Neural progenitor cell (in vitro differentiated cells): ENCODE measurements at places on chromosomes 5 and 9. TPM values are rescaled to one million over a fixed set of nuclear protein-coding genes. Genes with fewer than 3 reads are reported as not detected.

NAA35 gene
- 33.2 and 60.7 TPM in 2 replicates for total RNA-seq

SPINK4 gene
- total RNA-seq: not detected in 2 replicates

- H3K27me3 ChIP-seq: no peaks in the 10 kb centered on the region
- no peaks in the 10 kb centered on the region for H3K36me3 ChIP-seq
- no peak overlapping the region for H3K4me3 ChIP-seq
- no peak overlapping the region for H3K27ac ChIP-seq
- no peaks in the 10 kb centered on the region for H3K4me1 ChIP-seq
Measured at GRCh38 chr9:83284746-83285145, 221.8 kb upstream of the RASEF start.

- H3K36me3 ChIP-seq: no peaks in the 10 kb centered on the region
- no peak overlapping the region for H3K27ac ChIP-seq
- DNase-seq: no peak
- no peak overlapping the region for H3K4me3 ChIP-seq
Measured at GRCh38 chr5:134132372-134133187, 18.1 kb downstream of the TCF7 start.

GRCh38 chr9:9790216-9790872 is 822.5 kb downstream of the PTPRD start:
- H3K27ac ChIP-seq: no peak overlapping the region
- no peaks in the 10 kb centered on the region for H3K36me3 ChIP-seq
- DNase-seq: peak; percentile 69
- H3K4me3 ChIP-seq: no peak overlapping the region
- no peaks in the 10 kb centered on the region for H3K4me1 ChIP-seq
- H3K27me3 ChIP-seq: no peaks in the 10 kb centered on the region

DNA sequence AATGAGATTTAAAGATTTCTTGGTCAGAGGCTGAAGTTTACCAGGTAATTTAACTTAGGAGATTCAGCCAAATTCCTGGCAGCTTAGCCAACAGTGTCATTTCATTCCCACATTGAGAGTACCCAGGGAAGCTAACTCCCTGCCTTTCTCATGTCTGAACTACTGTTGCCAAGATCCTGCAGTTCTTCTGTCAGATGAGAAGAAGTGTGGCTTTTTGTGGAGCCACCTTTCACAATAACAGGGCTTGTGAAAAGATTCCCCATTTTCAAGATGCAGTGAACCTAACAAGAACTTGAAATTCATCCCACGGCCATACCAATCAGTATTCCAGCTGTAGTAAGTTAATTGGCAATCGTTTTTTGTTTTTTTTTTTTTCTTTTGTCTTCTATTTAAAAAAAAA is 176.4 kb downstream of the XRCC4 start:
- H3K4me3 ChIP-seq: no peak overlapping the region
- H3K4me1 ChIP-seq: peaks cover 4% of the 10 kb centered on the region
- H3K36me3 ChIP-seq: no peaks in the 10 kb centered on the region
- H3K27me3 ChIP-seq: no peaks in the 10 kb centered on the region
- DNase-seq: no peak
